WTC11 (cell line): ENCODE measurements at places on chromosomes 7 and 10. TPM values are rescaled to one million over a fixed set of nuclear protein-coding genes. Genes with fewer than 3 reads are reported as not detected.

GRCh38 chr7:14196555-14196954 is 207.1 kb upstream of the ETV1 start:
- DNase-seq: no peak
- H3K4me1 ChIP-seq: peaks cover 4% of the 10 kb centered on the region
- no peak overlapping the region for H3K4me3 ChIP-seq
- H3K27me3 ChIP-seq: no peaks in the 10 kb centered on the region

GRCh38 chr7:117793521-117793920 is 79.7 kb downstream of the CTTNBP2 start:
- H3K36me3 ChIP-seq: peaks cover 20% of the 10 kb centered on the region
- no peaks in the 10 kb centered on the region for H3K27me3 ChIP-seq
- peaks cover 15% of the 10 kb centered on the region for H3K4me1 ChIP-seq
- no peak overlapping the region for H3K4me3 ChIP-seq
- DNase-seq: no peak

- no peak overlapping the region for H3K4me3 ChIP-seq
- H3K27ac ChIP-seq: no peak overlapping the region; the same call in 1 of the 2 replicates
- DNase-seq: no peak
- H3K4me1 ChIP-seq: peaks cover 26% of the 10 kb centered on the region
- H3K36me3 ChIP-seq: peaks cover 50% of the 10 kb centered on the region
Measured at GRCh38 chr7:21916176-21916575, 29.5 kb downstream of the CDCA7L start.

- DNase-seq: no peak
- H3K4me3 ChIP-seq: no peak overlapping the region
Measured at GRCh38 chr10:96387601-96388000, 28.8 kb upstream of the OPALIN start.

The PNLIPRP2 gene
- total RNA-seq: 0.28 to 0.76 TPM (median 0.57 TPM) in 3 replicates
